ENCODE measurements at places on chromosomes 4 and X. TPM values are rescaled to one million over a fixed set of nuclear protein-coding genes. Genes with fewer than 3 reads are reported as not detected.

The FAM47E gene
- polyA plus RNA-seq, result 1.4 TPM

The DDX53 gene
- not detected for polyA plus RNA-seq

The DIPK2B gene
- not detected for polyA plus RNA-seq

The HGFAC gene
- 0.35 TPM for polyA plus RNA-seq

The REPS2 gene
- polyA plus RNA-seq, result 1.3 TPM

The CENPVL3 gene
- polyA plus RNA-seq, result 11.3 TPM

The DBET gene
- polyA plus RNA-seq, result not detected

The PGAM4 gene
- polyA plus RNA-seq, result 0.54 TPM

The PRDM5 gene
- polyA plus RNA-seq, result 6.4 TPM

The DOK7 gene
- 0.36 TPM for polyA plus RNA-seq

The PLP2 gene
- polyA plus RNA-seq, result 25.6 TPM

The F9 gene
- not detected for polyA plus RNA-seq

The TMSB15A gene
- 80.4 TPM for polyA plus RNA-seq

The SSX2B gene
- polyA plus RNA-seq, result not detected

The NEXMIF gene
- 0.18 TPM for polyA plus RNA-seq

The SPOCK3 gene
- polyA plus RNA-seq, result 0.08 TPM

The TIGD4 gene
- 0.20 TPM for polyA plus RNA-seq

The OSTC gene
- polyA plus RNA-seq, result 165 TPM

The APLN gene
- polyA plus RNA-seq, result 1.8 TPM

The PPA2 gene
- polyA plus RNA-seq, result 18.4 TPM

The GAGE13 gene
- polyA plus RNA-seq, result not detected

Measured in H1 (cell line).